Calu3 (cell line): ENCODE measurements at places on chromosomes 5 and 9.

DNA sequence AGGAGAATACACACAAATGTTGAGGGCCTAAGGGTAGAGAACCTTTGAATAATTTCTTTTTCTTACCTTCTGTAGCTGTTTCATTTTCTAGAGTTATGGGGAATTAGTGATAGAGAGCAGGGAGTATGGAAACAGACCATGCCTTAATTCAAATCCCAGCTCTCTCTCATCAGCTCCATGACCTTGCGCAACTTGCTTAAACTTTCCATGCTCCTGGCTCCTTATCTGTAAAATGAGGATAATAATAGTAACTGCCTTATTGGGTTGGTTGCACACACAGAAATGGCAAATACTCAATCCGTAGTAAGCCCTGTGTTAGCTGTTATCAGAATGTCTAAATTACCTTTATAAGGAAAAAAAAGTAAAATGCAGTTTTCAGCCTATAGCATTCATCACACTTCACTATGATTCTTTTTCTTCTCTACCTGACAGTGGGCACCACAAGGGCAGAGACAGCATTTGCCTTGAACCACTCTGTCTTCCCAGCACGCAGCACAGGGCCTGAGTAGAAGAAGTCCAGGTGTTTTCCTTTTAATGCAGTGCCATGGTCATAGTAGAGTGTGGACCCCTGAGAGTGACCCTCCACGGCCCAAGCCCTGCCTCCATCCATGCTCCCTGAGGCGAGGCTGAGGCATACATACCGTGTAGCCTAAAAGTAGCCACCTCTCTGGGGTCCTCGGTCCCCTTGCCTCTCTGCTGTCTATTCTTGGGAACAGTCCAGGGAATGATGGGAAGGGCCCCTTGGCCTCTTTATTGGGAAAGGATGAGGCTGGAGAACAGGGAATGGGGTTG is 17.4 kb downstream of the C5orf15 start:
- no peak for DNase-seq

GRCh38 chr5:135391116-135391868 is 7.7 kb downstream of the MACROH2A1 start:
- DNase-seq: no peak

DNA sequence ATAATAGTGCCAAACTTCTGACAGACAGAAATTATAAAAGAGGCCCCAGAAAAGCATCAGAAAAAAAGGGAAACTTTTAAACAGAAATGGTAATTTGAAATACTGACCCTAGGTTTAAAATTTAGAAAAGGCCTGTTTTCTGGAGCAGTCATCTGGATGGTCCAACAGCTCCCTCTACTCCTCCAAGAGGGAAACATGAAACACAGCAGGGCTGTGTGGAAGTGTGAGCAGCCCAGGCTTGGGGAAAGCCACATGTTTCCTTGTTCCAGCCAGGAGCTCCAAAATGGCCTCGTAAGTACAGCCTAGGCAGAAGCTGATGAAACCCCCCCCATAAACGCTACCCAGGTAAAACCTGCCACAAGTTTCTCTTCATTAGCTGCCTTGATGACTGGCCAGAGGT is 499.3 kb upstream of the ADAMTS16 start:
- DNase-seq: no peak

GRCh38 chr9:109906766-109907382 is 126.9 kb downstream of the PALM2AKAP2 start:
- DNase-seq: no peak

GRCh38 chr9:13386316-13386715 is 106.8 kb upstream of the MPDZ start:
- DNase-seq: no peak

DNA sequence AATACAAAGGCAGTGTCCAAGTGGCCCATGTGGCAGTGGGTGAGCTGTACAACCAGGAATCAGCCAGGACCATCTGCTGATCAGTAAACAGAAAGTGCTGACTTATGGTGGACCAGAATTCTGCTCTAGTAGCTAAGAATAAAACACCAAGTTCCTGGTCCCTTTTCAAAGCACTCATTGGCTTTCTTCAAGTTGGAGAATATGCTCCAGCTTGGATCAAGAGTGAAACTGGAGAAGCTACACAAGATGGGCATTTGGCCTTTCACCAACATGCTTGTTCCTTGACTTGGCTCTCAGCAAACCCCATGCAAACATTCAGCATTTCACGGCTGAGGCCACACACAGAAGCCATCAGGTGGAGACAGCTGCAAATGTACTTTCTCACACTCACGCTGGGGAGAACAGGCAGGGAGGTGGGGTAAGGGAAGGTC is 32.1 kb downstream of the MARCHF3 start:
- DNase-seq: no peak

- peak; percentile 78 for DNase-seq
These were observed 88.1 kb downstream of the KCNN2 start for GRCh38 chr5:114449860-114450421.

DNA sequence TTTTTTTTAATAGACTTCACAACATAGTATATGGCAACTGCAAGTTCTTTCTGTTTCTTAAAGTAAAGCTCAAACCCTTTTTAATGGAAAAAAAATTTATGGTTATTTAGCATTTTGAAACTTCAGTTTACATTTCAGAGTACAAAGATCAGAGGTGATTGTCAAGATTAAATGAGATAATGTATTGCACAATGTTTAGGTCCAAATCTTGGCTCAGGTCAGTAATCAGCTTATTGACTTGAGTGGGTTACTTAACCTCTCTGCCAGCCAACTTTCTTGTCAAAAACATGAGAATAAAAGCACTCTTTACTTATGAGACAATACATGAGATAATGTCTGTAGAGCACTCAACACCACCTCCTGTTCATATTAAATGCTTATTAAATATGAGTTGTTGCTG is 345.1 kb upstream of the PTPRD start:
- no peak for DNase-seq

DNA sequence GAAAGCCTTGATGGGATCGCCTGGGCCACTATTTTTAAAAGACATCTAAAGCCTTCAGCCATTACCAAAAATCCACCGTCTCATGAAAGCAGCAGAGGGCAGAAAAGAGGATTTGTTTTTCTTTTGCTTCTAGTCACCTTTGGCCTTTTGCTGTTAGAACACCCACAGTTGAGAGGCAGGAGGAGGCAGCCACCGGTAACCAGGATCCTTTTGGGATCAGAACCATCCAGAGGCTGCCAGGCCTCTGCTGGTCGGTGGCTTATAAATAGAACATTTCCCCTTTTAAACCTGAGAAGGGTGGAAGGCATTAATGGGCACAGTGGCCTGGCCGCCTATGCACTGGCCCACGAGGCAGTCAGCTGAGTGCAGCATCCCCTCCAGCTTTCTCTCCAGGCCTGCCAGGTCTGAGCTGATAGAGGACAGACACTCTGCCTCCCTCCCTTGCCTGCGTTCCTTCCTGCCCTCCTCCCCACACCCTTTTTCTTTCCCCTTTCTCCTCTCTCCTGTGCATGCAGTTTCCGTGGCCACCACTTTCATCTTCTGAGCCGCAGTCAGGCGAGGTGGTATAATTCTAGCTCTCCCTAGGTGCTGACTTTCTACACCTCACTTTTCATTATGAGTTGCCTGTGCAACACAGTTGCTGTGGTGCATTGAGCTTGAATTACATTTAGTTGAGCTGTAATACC is 253.4 kb downstream of the ARHGAP26 start:
- DNase-seq: no peak

DNA sequence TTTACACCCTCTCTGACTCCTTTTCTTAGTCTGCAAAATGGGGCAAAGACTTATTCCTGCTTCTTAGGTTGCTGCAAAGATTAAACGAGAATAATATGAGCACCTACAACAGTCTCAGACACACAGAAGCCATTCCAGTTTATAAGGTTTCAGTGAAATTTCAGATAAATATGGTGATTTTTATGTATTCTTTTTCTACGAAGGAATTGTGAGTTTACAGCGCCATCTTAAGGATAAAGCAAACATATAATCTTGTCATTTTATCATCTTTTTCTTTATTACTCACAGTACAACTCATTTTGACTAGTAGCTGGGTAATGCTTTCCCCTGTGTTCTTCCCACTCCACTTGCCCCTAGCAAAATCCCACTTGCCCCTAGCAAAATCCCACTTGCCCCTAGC is 29.2 kb upstream of the SMC5 start:
- DNase-seq: no peak

DNA sequence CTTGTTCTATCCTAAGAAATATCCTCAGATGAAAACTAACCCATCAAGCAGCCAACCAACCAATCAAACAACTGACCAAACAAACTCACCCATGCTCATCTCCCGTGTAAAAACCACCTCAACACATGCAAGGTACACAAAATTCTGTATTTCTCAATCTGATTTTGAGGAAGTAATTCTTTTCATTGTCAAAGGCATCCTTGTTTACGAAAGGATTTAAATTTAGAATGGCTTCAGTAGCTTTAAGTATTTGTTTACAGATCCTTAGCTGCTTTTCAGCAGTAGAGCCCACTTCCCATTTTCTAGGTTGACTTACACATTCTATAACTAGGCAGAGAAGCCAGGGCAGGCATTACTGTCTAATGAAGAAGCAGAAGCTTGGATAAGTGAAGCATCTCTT is 78.6 kb downstream of the NTRK2 start:
- no peak for DNase-seq

DNA sequence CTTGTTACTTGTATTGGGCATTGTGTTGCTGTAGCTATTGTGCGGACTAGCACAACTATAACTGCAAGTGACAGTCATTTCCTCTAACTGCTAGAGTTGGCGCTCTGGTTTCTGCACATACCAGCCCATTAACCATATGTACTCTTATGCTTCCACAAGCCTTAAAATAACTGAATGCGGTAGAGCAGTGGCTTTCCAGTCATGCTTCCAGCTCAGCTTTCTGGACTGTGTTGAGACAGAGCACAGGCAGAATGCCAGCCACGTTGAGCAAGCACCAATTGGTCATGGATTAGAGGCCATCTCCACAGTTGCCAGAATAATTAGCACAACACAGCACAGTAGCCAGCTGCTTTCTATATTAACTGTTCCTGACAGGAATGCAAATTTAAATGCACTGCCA is 12.2 kb downstream of the INVS start:
- no peak for DNase-seq

DNA sequence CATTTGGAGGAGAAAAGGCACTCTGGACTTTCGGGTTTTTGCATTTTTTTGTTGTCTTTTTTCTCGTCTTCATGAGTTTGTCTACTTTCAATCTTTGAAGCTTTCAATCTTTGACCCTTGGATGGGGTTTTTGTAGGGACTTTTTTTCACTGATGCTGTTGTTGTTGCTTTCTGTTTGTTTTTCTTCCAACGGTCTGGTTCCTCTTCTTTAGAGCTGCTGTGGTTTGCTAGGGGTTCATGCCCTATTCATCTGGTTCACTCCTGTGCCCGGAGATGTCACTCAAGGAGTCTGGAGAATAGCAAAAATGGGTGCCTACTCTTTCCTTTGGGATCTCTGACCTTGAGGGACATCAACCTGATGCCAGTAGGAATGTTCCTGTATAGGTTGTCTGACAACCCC is 378.6 kb upstream of the TYRP1 start:
- DNase-seq: no peak

- DNase-seq: no peak
These were observed 7.0 kb downstream of the NOTCH1 start for GRCh38 chr9:136538599-136539426.

DNA sequence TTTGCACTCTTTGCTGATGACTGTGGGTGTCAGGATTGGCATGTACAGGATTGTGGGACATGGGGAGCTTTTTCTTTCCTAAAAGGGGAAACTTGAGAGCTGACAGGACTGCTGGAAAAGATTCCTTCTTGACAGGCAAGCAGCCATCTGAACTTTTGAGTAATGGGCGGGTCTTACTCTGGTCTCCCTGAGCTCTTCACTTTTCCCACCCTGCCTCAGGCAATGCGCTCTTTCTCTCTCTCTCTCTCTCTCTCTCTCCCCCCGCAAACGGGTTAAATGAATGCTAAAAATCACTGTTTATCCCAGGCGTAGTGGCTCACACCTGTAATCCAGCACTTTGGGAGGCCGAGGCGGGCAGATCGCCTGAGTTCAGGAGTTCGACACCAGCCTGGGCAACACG is 37.1 kb upstream of the F2RL1 start:
- no peak for DNase-seq

GRCh38 chr5:115842952-115843351 is 1.2 kb downstream of the AP3S1 start:
- DNase-seq: no peak

DNA sequence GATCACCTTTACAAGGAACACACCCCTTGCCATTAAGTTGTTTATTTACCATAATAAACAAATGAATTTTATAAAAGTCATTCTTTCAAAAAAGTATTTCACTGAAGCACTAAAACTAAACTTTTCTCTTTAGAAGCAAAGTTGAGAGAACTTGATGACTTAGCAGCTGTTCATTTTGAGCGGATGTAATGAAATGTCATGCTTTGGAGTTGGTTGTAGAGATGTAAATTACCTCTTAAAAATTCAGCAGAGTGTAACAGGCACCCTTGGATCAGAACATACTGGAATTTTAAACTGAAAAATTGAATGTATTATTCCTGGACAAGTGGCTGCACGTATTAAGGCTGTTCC is 617.2 kb downstream of the PDE4D start:
- no peak for DNase-seq

DNA sequence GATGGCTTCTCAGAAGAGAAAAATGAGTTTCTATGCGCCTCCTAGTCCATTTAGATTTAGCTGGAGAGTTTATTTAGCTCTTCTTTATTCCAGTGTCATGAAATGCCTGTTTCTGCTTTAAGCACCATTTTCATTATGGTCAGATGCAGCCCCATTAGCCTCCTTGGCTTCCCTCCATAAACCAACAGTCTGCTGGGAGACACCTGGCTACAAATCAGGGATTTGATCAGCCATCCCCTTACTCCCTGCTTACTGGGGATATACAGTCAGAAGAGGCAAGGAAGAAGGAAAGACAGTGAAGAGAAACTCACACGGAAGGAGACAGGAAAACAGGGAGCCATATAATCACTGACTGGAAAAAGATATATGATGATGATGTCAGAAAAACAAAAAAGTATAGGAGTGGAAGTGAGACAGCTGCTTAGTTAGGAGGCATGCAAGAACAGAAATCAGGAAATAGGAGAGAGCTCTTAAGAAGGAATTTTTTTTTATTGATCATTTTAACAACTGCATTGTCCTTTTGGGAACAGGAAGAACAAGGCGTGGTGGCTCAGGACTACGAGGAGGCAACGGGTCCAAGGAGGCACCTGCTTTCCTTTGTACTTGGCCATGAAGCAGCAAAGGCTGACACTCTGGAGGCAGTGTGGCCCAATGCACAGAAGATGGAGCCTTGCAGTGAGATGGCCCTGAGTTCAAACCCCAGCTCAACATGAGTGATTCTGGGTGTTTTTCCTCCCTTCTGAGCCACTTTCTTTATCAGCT is 56.1 kb downstream of the MED27 start:
- no peak for DNase-seq

DNA sequence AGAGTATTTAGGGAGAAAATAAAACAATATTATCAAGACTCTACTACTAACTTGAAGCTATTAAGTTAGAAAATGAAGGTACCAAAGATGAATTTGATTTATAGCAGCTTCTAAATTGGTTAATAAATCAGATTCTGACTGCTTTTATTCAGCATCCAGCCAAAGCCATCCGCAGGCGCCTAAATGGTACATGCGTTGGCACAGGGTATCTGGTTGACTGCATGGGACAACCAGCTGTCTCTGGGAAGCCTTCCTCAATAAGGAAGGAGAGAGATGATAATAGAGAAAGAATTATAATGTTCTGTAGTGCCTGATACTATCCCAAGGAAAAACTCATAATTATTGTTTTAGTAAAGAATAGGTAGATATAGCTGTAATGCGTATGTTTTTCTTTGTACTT is 9.1 kb upstream of the TRPM3 start:
- DNase-seq: no peak

GRCh38 chr5:113507601-113508000 is 5.9 kb upstream of the YTHDC2 start:
- no peak for DNase-seq

- no peak for DNase-seq
These were observed 92.3 kb upstream of the FANCC start for GRCh38 chr9:95409650-95410426.
